Stimulated activated CD4-positive, alpha-beta T cell treated with anti-CD3 and anti-CD28 coated beads, Interleukin-1b, Interleukin-23, amount 100 ng/mL, for 1 hour (primary cell): ENCODE measurements at places on chromosomes 2 and 18.

GRCh38 chr2:34229998-34230397, 630.9 kb upstream of the FAM98A start:
- no peak for DNase-seq

- DNase-seq, result no peak
Observed at GRCh38 chr2:59585655-59586054, 967.8 kb downstream of the BCL11A start.

DNA sequence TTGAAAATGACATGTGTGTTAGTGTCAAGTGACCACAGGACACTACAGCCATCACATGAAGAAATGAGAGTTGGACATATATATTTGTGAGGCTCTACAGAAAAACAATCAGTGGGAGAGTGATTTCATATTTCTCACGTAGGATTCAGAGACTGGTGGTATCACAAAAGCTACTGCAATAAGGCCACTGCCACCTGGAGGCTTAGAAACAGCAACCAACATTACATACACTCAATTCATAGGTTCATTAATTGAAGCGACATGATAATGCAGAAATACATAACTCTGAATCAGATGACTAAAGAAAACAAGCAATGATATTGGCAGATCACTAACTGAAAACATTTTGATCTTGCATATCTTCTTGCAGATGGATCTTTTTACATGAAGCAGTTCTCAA, 248.1 kb upstream of the KLHL14 start:
- DNase-seq, result no peak

DNA sequence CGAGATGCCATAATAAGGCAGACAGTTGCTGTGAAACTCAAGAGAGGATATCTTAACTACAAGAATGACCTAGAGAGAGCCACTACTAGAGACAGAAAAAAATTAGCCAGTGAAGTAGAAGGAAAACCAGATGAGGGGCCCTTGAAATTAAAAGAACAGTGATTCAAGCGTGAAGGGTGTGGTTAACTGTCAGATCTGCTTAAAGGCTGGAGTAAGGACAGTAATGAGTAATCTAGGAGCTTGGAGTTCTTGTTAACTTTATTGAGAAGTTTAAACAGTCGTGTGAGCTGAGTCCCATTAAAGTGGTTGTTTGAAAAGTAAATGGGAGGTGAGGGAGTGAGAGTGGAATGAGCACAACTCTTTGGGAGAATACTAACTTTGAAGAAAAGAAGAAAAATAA, 21.3 kb downstream of the PIGN start:
- no peak for DNase-seq

GRCh38 chr2:55114597-55114996, 64.3 kb upstream of the RTN4 start:
- no peak for DNase-seq

- DNase-seq, result no peak
Observed at GRCh38 chr2:46299365-46300263, 2.4 kb downstream of the EPAS1 start.

DNA sequence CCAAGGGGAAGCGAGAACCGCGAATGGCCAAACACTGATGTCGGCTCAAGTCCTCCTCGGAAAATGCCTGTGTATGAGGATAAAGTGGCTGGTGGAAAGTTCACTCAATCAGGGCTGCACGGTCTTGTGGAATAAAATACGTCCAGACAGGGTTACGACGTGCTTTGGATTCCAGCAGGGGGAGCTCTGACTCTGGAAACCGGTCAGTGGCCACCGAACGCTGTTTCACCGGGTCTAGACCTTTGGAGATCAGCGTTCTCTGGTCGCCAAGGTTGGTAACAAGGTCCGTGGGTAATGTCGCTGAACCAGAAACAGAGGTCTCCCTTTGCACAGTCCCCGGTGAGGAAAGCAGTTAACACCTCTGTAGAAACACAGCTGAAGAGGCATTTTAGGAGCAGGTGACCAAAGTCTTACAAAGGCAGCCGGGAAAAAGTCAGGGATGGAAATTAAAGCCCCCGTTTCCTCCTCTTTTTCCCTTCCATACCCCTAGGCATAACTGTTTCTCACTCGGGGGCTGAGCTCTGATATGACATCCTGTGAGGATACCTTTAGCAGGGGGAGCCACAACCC, 47.8 kb downstream of the CDCA7 start:
- DNase-seq, result peak; percentile 56

GRCh38 chr2:20584399-20585358, 66.2 kb downstream of the HS1BP3 start:
- no peak for DNase-seq

GRCh38 chr2:95231723-95232122, 24.4 kb downstream of the ZNF892 start:
- DNase-seq, result no peak

DNA sequence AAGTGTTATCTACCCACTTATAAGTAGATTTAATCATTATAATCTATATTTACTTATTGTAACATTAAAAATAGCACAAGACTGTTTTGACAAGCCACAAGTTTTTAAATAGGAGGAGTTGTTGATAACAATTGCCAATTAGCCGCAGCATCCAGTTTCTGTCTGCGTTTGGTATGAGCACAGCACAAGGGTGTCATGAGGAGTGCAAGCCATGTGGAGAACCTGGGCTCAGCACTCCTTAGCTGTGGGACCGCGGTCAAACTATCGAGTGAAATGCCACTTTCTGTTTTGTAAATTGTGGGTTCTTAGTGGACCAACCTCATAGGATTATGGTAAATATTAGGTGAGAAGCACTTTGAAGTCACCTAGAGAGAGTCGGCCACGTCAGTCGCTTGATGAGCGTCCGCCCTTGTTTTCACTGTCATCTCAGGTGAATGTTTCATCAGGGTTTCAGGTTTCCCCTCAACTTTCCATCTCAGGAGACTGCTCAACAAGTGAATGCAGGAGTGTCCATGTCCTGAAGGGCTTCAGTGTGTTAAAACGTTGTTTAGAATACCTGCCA, 294.5 kb downstream of the ZNF407 start:
- no peak for DNase-seq

DNA sequence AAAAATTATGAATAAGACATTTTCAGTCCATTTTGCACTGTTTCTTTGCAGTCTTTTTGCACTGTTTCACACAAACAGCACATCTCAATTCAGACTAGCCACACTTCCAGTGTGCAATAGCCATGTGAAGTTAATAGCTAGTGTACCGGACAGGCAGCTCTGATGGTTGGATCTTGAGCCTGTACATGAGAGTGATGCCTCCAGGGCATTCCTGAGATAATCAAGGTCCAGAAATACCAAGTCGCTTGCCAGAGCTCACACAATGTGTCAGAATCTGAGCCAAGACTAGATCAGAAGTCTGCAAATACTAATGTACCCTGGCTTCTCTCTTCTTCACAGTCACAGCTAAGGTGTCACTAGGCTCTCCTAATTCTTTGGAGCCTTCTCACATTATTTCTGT, 180.2 kb downstream of the OSR1 start:
- no peak for DNase-seq

DNA sequence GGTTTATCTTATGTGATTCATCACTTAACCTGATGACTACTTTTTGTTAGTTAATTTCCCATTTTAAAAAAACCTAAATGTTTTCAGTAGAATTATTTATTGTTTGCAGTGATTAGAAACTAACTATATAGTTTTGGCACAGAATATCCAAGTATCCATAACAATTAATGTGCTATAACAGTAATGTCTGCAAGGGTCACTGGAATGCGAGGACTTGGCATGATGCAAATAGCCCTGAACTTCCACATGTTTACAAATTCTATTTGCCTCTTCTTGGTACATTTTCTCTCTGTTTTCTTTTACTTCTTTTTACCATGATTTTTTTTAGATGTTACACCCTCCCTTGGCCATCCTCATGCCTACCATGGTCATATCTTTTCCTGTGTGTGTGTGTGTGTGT, 49.3 kb upstream of the GALNT3 start:
- DNase-seq, result no peak

GRCh38 chr18:49651033-49651432, 89.2 kb downstream of the LIPG start:
- DNase-seq, result no peak

DNA sequence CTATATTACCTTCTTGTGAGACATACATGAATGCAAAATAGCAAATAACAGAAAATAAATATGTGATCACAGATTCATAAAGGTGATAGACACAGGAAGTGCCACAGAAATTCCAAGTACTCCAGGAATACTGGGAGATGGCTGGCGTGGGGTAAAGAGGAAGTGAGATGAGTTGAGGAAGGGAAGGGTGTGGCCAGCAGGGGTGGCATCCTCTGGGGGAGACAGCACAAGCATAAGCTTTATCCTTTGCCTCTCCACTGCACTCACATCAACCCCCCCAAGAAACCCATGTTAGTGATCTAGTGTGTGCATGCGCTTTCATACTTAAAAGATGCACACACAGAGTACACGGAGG, 94.8 kb upstream of the B3GNT7 start:
- DNase-seq, result no peak

GRCh38 chr2:194346193-194346592, 1310.8 kb upstream of the SLC39A10 start:
- DNase-seq, result no peak

GRCh38 chr2:129201696-129202095, 777.8 kb upstream of the RAB6C start:
- DNase-seq, result no peak

DNA sequence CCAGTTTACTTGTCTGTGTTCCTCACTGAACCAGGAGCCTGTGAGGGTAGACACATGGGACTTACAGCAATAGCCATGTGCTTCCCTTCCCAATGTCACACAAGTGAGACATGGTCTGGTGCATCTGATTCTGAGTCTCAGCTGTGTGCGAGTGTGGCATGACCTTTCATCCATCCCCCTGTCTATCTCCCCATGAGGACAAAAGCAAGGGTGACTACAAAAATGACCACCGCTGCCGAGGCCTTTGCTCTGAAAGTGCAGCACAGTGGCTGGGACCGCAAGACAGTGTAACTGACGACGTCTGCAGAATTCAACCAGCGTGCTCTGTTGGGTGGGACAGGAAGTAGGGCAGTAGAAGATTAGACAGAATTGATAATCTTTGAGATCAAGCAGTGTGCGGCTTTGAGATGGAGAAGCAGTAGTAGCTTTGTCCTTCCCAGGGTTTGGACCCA, 50.5 kb downstream of the RAB31 start:
- DNase-seq, result no peak

- DNase-seq, result no peak
Observed at GRCh38 chr18:76503649-76504386, 8.8 kb upstream of the ZNF516 start.

- DNase-seq, result no peak
Observed at GRCh38 chr18:45106331-45106774, 425.7 kb downstream of the SETBP1 start.

GRCh38 chr18:62634979-62635630, 80.2 kb upstream of the PHLPP1 start:
- DNase-seq, result no peak

GRCh38 chr2:201234663-201235135, 25.6 kb upstream of the CASP8 start:
- DNase-seq, result no peak

- no peak for DNase-seq
Observed at GRCh38 chr2:237254911-237255578, 158.9 kb downstream of the COL6A3 start.

DNA sequence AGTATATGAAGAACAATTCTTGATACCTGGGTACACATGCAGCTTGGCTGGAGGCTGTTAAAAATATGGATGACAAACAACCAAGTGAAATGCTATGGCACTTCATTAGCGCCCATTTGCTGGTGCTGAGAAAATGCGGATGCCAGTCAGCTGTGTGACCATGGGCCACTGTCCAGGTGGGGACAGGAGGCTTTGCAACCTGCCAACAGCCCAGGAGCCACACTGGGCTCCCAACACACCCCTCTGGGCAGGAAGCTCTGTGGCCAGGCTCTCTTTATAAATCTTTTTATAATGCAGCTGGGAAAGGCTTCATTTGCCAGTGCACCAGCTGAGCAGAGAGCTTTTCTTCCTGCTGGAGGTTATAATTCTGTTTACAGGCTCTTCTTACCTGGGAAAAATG, 19.9 kb downstream of the RNF144A start:
- no peak for DNase-seq

GRCh38 chr18:77205769-77206168, 43.9 kb upstream of the GALR1 start:
- no peak for DNase-seq

DNA sequence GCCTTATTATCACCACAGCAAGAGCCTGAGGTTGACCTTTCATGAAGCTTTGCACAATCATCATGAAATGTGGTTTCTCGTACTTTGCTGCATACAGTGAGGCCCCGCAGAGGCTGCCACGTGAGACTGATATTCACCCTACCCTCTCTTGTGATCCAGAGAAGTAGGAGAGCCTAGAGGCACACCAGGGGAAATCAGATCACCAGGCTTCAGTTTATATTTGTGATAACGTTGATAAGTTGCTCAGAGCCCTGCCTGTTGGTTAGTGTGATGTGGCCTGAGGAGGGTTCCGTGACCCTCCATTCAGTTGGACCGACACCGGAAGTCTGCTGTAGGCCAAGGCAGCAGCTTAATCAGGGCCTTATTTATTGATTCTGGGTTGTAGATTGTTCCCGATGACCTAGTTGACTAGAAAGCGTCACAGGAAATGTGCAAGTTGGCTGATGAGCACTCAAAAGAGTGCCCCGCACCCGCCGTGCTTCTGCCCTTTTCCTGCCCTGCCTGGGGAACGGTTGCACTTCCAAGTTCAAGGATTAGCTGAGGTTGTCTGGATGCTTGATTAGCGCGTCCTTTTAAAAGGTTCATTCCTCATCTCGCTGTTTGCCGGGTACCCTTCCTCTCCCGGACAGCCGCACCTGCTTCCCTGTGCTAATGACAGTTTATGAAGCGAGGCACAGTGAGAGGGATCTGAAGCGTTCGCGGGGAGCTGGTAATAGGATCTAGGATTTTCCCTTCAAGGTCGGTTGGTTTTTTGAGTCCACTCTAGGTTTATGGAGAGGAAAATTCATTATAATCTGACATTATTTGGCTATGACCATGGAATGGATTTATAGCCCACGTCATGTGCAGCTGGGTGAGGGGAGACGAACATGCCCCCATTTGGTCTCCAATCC, 146.4 kb downstream of the SH3RF3 start:
- DNase-seq, result no peak

DNA sequence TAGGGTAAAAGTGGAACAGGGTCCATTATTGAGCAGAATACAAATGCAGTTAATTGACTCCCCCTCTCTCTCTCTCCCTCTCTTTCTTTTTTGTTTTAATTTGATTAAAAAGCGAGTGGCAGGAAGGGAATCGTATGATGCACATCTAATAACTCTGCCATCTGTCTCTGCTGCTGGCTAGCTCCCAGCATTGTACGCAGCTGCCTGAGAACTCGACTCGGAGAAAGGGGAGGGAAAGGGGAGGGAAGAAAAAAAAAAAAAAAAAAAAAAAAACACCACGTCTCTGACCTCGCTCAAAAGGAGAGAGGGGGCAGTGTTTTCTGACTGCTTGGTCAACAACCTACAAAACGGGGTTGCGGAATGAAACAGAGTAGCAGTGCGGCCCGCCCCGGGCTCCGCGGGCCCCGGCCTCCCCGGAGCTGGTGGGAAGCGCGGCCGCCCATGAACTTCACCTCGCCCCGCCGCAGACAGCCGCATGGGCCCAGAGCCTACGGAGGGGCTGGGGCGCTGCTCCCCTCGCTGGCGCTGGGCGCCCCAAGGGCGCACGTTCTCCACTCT, 265.7 kb downstream of the TCF4 start:
- no peak for DNase-seq
